ENCODE measurements at places on chromosomes 7 and 10.

GRCh38 chr10:112728997-112729396 lies 221.1 kb upstream of the TCF7L2 start:
- DNase-seq, result no peak

GRCh38 chr7:47690902-47691558 lies 109.1 kb upstream of the TNS3 start:
- no peak for DNase-seq

- DNase-seq, result no peak
These were observed 35.2 kb downstream of the EEPD1 start for GRCh38 chr7:36188266-36188665.

DNA sequence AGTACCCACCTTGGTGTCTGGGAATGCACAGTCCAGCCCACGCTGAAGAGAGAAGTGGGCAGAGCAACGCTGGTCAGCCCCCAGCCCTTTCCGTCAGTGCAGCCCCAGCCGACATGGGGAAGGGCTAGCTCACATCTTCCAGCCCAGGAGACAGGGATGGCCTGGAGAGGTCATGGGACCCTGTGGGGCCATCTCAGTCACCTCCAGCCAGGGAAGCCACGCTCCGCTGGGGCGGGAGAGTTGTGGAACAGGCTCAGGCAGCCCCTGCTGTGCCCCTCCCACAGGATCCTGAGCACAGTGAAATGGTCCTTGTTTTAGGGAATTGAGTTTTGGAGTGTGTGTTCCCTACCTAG lies 85.1 kb downstream of the PAXIP1 start:
- no peak for DNase-seq

GRCh38 chr7:121085922-121086321 lies 97.4 kb downstream of the CPED1 start:
- DNase-seq, result no peak

- no peak for DNase-seq
These were observed 93.6 kb downstream of the UBE2H start for GRCh38 chr7:129859183-129859582.

- DNase-seq, result no peak
These were observed 30.4 kb upstream of the DAGLB start for GRCh38 chr7:6478186-6478585.

GRCh38 chr10:128069351-128070051 lies 56.7 kb downstream of the MKI67 start:
- DNase-seq, result peak; percentile 75

GRCh38 chr10:1542941-1543340 lies 194.4 kb downstream of the ADARB2 start:
- DNase-seq, result no peak

GRCh38 chr10:7153750-7154149 lies 257.1 kb downstream of the SFMBT2 start:
- DNase-seq, result no peak

DNA sequence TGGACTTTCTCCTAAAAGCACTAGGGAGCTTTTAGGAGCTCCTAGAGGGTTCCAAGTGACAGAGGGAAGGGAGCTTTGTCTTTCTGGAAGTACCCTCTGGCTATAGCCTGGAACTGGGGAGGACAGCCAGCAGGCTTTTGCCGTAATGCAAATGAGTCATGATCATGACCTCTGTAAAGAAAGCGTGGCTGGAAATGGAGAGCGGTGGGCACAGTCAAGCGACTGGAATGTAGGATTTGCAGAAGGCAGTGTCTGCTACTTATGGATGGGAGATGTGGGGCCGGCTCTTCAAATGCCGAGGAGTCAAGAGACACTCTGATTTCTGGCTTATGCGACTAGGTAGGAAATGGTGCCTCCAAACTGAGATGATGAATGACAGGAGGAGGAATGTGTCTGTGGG lies 34.6 kb upstream of the PLPP4 start:
- DNase-seq, result no peak

- no peak for DNase-seq
These were observed 146.2 kb upstream of the MTPN start for GRCh38 chr7:136123352-136123751.

- DNase-seq, result no peak
These were observed 10.8 kb upstream of the PPP1R3C start for GRCh38 chr10:91643700-91644099.

GRCh38 chr10:69239136-69239535 lies 19.0 kb downstream of the HKDC1 start:
- no peak for DNase-seq

- no peak for DNase-seq
These were observed 98.0 kb downstream of the NPY start for GRCh38 chr7:24381894-24382505.

DNA sequence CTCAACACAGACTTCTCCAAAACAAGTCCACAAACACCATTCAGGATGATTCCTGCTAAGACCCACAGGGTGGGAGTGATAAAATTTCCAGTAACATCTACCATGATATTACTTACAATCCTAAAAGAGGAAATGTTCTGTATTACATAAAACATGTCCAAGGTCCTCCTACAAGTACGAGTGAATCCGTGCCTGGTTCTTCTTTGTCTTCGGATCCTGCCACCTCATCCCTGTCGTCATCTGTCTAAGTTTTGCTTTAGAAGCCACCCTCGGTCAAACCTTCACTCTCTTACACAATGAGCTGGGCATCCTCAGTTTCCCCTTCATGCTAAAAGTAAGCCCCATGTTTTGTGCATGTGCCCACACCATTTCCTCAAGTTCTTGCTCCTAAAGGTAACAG lies 279.0 kb downstream of the KCNMA1 start:
- no peak for DNase-seq

GRCh38 chr10:84613336-84614021 lies 285.1 kb downstream of the CCSER2 start:
- DNase-seq, result no peak

GRCh38 chr7:105014693-105015389 lies 836 bp downstream of the KMT2E start:
- peak; percentile 47 for DNase-seq

GRCh38 chr10:85651497-85651882 lies 715.1 kb downstream of the GRID1 start:
- no peak for DNase-seq

- DNase-seq, result no peak
These were observed 66.1 kb downstream of the SHH start for GRCh38 chr7:155746188-155746587.

Measured in T-helper 2 cell (primary cell).